ENCODE measurements at places on chromosomes 11 and 22.
A peak's percentile ranks its signal among the peaks of the same experiment; 100 is the strongest.

DNA sequence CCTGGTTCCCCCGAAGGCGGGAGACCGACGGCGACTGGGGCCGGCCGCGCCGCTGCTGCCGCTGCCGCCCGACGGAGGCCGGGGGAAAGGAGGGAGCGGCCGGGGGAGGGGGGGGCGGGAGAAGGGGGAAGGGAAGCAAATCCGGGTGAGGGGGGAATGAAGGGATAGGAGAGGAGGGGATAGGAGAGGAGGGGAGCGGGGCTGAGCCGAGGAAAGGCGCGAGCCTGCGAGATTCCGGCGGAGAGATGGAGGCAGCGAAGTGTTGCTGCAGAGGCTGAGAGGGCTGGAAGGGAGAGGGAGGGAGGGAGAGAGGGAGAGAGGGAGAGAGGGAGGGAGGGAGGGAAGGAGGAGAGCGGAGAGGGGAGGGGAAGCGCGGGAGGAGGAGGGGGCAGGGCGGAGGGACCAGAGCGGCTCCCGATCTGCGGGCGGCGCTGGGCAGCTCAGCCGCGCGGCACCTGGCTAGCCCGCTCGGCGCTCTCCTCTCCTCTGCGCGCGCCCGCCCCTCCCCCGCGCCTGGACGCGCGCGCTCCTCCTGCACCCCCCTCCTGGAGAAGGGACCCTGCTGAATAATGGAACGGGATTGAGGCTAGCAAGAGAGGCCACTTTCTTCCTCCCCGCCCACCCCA lies 52.3 kb downstream of the SLC22A12 start:
- peak; percentile 43 for DNase-seq

- DNase-seq, result no peak
These were observed 132.6 kb upstream of the HSD17B12 start for GRCh38 chr11:43547889-43548381.

DNA sequence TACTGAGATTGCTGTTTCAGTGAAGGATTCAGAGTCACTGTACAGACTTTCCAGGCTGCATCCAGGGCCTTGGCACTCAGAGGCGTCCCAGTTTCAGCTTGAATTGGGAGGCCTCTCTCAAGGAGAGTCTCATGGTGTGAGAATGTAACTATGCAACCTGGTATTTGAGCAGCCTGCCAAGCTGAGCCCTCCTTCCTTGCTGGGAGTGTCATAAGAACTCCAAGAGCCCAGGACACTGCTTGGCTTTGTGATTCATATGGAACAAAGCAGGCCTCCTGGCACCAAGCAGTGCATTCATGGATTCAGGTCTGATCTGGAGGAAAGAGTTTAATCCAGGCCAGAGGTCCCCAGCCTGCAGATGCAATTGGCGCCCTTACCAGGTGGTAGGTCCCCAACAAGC lies 171.7 kb downstream of the DBX1 start:
- DNase-seq, result no peak

DNA sequence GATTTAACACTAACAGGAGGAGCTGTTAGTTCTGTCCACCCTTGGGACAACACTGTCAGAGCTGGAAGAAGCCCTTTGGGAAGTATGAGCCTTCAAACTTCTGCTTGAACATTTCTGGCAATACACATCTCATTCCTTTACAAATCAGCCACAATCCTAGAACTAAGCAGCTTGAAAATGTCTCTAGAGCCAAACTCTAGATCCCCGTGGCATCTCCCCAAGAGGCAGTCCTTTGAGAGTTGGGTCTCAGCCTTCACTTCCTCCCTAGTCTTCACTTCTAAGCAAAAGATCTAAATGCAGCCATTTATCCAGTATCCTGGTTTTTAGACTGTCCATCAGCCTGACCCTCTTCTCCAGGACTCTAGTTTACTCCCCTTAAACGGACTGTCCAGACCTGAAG lies 26.9 kb downstream of the ARFGAP2 start:
- DNase-seq, result no peak

DNA sequence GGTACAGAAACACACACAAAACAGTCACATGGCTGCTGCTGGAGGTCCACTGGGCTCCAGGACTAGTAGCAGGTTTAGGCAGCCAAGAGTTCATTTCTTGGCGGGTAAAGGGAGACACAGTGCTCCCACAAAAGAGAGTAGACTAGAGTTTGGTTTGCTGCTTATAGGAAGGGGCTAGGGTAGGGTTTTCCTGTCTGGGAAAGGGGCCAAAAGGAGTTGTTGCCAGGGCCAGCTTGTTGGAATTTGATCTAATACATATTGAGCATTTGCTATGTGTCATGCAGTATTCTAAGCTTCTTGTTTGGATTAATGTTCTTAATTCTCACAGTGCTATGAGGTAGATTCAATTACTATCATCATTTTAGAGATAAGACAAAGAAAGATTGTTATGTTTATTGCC lies 195.1 kb upstream of the PLET1 start:
- no peak for DNase-seq

- DNase-seq, result no peak
These were observed 1.2 kb upstream of the CXCR5 start for GRCh38 chr11:118882491-118882890.

DNA sequence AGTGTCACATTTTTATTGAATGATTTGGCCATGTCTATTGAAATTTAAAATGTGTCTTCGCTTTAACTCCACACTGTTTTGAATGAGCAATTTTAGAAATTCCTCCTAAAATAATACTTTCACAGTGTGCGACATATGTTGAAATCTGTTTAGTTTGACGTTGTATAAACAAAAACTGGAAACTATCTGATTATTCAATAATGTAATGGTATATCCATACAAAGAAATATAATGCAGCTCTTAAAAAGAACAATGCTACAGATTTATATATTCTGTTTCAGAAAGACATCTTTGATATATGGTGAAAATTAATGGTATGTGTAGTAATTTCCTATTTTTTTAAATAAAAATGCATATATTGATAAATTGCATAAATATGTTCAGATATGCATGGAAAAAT lies 268.7 kb upstream of the SORL1-AS1 start:
- DNase-seq, result no peak

GRCh38 chr22:39731881-39732555 lies 161.5 kb downstream of the CACNA1I start:
- DNase-seq, result peak; percentile 58

GRCh38 chr11:9302448-9302847 lies 11.9 kb downstream of the TMEM41B start:
- no peak for DNase-seq

- no peak for DNase-seq
These were observed 404.6 kb upstream of the CNTN5 start for GRCh38 chr11:98616098-98616655.

DNA sequence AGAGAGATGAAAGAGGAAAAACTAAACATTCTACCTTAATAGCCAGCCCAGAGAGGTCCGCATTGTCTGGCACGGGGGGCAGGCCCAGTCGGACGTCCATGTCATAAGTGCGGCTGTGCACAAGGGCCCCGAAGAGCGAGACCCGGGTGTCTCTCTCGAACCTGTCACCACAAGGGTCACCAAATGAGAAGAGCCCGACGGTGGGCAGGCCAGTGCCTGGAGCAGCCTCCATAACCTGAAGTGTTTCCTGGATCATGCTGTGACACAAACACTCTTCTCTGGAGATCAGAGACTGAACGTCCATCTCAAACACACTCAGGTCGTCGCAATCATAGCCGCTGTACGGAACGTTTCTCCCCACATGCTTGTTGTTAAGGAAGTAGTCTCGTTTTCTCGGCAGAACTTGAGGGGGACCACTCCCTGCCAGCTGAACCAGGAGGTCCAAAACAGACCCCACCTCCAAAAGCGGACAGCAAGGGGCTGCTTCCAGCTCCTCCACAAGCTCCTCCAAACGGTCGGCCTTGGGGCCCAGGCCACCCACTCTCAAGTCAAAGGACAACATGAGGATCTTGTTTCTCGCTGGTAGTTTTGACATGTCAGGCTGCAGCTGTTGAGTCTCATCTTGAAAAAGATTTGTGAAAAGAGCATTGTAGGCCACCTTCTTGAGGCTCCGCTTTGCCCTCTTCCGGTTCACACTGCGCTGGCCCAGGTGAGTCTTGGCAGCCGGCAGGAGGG lies 971 bp downstream of the TUBGCP6 start:
- no peak for DNase-seq

DNA sequence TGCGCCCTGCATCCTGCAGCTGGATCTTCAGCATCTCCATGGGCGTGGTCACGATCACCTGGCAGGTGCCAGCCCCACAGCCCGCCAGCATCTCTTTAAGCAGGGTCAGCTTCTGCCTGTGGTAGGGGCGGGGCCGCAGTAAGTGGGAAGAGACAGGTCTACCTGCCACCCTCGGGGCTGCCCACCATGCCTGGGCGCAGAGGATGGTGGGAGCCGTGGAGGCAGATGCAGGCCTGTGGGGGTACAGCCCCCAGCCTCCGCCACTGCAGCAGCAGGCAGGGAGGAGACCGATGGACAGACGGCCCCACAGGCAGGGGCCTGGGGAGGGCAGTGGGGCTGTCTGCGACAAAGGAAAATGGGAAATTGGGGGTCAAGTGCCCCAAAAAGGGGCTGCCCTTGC lies 3.0 kb upstream of the CEND1 start:
- no peak for DNase-seq

- DNase-seq, result no peak
These were observed 56.9 kb upstream of the CADM1 start for GRCh38 chr11:115561116-115561515.

DNA sequence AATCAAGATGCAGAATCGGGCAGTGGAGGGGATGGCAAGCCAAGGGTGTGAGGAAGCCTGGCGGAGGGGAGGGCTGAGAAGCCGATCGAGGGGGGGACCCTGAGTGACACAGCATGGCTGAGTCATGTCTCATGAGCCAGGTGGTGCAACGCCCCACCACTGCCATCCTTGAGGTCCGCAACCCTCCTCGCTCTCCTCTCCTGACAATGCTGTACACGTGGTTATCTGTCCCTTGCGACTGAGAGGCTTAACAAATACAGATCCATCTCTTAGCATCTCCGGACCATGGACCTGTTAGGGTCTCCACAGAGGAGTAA lies 14.2 kb downstream of the SLC22A12 start:
- no peak for DNase-seq

- no peak for DNase-seq
These were observed 4.0 kb upstream of the ARHGAP42 start for GRCh38 chr11:100683126-100683525.

DNA sequence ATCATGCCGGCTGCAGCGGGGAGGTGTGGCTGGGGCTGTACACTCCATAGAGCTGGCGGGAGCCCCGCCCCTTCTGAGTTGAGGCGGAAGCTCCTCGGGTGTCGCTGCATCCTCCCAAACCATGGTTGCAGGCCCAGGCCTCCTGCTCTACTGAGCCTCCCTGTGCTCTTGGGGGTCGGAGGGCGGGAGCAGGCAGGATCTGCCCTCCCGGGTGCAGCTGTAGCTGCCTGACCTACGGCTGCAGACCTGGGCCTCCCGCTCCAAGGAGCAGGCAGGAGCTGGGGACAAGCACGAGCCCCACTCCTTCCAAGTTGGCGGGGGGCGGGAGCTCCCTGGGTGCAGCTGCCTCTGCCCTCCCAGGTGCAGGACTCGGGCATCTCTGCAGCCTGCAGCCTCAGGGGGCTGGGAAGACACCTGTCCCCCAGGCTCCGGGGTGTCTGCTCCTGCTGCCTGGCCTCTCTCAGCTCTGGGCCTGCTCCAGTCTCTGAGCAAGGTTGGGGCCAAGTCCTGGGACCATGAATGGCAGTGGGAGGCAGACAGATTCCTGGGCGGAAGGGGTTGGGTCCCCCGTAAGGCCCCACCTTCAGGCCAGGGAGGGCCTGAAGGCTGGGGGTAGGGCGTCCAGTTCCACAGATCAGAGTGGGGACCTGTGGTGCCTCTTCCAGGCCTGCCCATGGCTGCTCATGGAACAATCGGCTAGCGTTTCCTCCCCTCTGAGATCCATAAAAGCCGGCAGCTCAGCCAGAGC lies 46.4 kb upstream of the SC5D start:
- DNase-seq, result peak; percentile 9

DNA sequence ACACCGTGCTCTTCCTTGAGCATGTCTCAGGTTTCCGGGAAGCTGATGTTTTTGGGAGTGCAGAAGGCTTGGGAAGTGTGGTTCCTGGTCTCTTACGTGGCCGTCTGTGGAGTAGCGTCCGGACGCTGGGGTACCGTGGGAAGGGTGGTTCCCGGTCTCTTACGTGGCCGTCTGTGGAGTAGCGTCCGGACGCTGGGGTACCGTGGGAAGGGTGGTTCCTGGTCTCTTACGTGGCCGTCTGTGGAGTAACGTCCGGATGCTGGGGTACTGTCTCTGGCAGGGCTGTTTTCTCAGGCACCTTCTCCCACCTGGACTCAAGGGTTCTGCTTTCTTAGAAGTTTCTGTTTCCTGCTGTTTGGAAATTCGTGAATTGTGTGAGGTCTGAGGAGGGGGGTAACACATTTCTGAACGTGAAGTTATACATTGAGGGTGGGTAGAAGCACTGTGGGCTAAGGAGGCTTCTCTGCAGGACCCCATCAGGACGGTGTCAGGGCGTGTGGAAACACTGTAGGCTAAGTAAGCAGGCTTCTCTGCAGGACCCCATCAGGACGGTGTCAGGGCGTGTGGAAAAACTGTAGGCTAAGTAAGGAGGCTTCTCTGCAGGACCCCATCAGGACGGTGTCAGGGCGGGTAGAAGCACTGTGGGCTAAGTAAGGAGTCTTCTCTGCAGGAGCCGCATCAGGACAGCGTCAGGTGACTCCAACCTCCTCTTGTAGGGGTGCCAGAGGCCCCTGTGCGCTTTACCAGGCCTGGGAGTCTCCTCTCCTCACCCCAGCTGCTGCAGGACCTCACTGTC lies 5.3 kb upstream of the IFITM3 start:
- DNase-seq, result no peak

DNA sequence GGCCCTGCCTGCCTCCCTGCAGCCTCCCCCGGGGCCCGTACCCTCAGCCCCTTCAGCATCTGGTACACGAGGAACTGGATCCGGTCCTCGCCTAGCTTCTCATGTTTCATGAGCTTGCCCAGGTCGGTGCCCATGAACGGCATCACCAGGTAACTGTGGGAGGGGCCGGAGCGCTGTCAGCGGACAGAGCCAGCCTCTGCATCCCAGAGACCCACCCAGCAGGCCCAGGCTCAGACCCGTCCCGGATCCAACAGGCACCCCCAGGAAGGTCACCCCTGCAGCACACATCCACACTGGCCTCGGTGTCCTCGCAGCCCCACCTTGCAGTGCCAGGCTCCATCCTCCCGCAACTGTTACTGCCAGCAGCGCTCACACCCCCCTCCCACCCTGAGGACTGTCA lies 4.4 kb downstream of the MAPK12 start:
- DNase-seq, result no peak

DNA sequence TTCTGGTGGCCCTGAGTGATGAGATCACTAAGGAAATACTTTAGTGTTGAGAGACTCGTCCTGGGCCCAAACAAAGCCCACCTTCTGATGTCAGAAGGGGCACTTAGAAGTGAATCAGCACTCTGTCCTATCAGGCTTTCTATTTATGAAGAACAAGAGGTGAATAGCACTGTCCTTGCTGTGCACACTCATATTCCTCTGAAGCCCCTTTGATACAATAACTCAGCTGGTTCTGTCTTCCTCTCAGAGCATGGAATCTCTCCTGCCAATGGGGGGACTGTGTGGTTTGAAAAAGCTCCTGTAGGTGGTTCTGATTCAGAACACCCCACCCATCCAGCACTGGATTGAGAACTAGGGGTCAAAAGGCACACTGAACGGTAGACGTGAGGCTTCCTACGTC lies 348.1 kb downstream of the ETS1 start:
- DNase-seq, result no peak

GRCh38 chr11:102836290-102836875 lies 7.0 kb downstream of the MMP3 start:
- no peak for DNase-seq
